NCI-H2227 treated with DMSO at 0.1 percent for 48 hours (cell line): ENCODE measurements at places on chromosomes 12 and 14.

DNA sequence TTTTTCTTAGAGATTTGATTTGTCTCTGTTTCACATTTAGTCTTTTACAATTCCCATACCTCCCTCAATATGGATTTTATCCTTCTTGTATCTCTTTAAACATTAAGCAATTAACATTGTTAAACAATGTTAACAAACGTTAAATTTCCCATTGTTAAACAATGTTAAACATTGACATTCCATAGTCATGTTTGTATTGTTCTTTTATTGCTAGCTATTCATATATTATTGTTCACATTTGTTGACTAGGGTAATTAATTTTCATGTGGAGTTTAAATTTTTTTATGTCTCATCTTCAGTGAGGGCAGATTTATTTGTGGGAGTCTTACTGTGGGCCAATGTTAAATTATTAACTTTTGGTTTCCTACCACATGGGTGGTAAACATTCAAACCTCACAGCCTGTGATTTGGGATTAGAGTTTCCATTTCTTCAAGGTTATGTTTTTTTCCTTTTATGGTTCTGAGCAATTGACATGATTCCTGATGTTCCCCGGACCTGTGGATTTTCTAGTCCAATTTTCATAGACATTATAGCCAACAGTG, 294.3 kb downstream of the ALG10B start:
- DNase-seq, result no peak

GRCh38 chr12:91695964-91696363, 449.7 kb downstream of the BTG1 start:
- DNase-seq, result no peak

- DNase-seq, result peak; percentile 89
Observed at GRCh38 chr14:64303471-64303917, 9.3 kb upstream of the ESR2 start.

- DNase-seq, result peak; percentile 9
Observed at GRCh38 chr14:57352396-57353170, 37.8 kb upstream of the NAA30 start.

DNA sequence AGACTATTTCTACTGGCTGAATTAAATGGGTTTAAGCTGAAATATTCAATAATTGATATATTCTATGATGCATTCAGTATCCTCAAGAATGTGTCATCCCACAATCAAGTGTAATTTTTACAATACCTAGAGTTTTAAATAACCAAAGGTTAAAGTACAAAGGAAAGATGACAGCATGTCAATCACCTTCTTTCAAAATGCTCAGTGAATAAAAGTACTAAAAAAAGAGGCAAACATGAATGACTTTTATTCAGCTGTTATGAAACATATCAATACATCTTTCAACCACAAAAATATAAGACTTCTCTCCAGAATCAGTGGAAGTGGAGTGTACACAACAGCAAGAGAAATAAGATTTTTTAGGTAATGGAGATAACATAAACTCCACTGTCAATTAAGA, 72.0 kb downstream of the NELL2 start:
- no peak for DNase-seq

- no peak for DNase-seq
Observed at GRCh38 chr14:105412771-105413543, 6.7 kb upstream of the MTA1 start.

- peak; percentile 51 for DNase-seq
Observed at GRCh38 chr12:93823616-93824391, 146.6 kb downstream of the CRADD start.

- DNase-seq, result no peak
Observed at GRCh38 chr12:43884683-43885410, 49.0 kb downstream of the TMEM117 start.

- DNase-seq, result no peak
Observed at GRCh38 chr14:89445273-89445973, 28.4 kb upstream of the FOXN3 start.

DNA sequence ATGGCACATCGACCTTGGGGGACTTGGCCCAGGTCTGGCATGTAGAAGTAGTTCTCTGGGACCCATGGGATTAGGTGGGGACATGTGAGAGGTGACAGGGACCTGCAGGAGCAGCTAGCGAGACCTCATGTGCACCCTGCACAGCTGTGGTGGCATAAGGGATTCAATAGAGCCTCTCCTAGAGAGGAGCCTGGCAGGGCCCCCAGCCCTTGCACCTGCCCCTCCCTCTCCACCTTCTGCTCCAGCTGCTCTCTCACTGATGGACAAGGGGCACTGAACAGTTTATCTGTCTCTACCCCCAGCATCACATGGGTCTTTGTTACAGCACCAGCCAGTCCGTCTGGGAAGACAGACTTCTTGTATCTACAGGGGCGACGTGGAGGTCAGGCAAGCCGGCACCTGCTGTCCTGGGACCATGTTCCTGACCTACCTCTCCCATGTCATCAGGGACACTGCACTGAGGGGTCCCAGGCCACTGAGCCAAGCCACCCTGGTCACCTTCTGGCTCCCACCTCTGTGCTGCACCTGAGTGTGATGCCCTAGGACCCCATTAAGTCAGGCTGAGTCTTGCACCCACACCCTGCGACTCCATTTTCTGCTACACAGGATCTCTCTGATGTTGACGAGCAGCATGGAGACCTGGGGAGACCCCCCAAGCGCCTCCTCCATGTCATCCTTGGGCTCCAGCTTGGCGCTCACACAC, 32.6 kb downstream of the DDX11 start:
- no peak for DNase-seq

DNA sequence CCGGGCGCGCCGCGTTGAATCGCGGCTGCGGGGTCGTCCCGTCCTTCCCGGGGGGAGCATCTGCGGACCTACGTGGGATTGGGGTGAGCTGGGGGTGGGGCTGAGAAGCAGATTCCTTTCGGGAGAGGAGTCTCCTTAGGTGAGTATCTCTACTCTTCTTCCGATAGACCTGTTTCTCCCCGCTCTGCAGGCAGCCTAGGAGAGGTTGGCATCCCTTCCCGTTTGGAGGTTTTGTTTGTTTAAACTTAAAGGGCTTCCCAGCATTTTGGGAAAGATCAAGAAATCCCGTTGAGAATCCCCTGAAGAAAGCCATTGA, 411 bp downstream of the TTLL5 start:
- no peak for DNase-seq

- DNase-seq, result no peak
Observed at GRCh38 chr14:103122947-103123633, at the start of gene TNFAIP2. TNFAIP2 (plus strand) TSS chr14:103123461; CDS start chr14:103126458, 2,997 bp downstream.

GRCh38 chr12:42360747-42361403, 34.9 kb downstream of the PPHLN1 start:
- no peak for DNase-seq

DNA sequence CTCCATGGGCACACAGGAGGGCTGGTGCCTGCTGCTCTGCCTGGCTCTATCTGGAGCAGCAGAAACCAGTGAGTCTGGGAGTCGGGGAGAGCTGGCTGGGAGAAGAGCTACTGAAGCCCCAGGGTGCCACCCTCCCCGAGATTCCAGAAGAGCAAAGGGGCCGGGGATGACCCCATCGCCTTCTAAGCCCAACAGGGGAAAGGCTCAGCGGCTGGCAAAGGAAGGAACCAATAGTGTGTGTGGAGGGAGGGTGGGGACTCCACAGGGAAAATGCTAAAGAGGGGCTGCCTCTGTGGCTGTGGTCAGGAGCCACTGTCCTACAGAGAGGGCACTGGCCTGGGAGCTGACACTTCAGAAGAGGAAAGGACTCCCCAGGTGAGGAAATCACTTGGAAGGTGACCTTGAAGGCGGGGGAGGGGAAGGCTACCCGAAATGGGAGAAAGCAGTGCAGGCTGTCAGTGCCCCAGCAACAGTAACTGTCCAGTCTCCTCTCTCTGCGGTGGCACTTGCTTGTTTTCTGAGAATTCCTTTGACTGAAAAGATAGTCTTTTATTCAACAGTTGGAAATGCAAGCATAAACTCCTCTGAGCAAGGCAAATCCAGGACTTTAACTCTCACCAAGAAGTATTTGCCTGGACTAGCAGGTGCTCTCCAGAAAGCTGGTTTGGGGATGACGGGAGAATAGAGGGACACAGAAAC, 552 bp downstream of the TAPBPL start:
- no peak for DNase-seq

DNA sequence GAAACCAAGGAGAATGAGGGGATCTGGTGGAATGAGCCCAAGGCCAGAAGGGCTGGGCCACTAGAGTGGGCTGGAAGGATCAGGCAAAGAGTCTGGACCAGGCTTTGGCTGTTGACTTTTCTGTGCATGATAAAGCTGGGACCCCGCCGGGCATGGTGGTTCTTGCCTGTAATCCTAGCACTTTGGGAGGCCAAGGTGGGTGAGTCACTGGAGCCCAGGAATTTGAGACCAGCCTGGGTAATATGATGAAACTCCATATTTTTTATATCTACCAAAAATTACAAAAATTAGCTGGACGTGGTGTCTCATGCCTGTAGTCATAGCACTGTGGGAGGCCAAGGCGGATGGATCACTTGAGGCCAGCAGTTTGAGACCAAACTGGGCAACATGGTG, 393 bp upstream of the KLHL33 start:
- no peak for DNase-seq

- DNase-seq, result no peak
Observed at GRCh38 chr12:2449586-2449985, 345.2 kb upstream of the FKBP4 start.

DNA sequence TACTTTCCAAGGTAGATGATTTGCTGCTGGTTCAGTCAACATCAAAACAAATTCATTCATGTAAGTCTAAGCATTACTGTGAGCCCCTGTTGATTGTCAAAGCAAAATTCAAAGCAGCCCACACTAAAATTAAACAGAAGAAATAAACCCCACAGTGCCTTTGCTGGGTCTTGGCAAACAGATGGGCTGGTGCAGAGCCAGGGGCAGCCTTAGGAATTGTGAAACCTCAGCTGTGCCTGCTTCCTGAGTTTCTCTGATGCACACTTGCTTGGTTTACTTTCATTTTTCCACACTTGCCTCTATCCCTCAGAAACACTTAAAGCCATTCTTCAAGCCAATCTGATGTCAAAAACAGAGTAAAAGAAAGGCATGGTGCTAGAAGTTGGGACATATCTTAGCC, 6.6 kb upstream of the PLEKHG7 start:
- peak; percentile 59 for DNase-seq

GRCh38 chr12:126404293-126404881, 1339.2 kb downstream of the AACS start:
- no peak for DNase-seq

GRCh38 chr14:92026548-92027190, 13.2 kb downstream of the TRIP11 start:
- no peak for DNase-seq

- no peak for DNase-seq
Observed at GRCh38 chr12:20132818-20133217, 235.5 kb upstream of the PDE3A start.

- no peak for DNase-seq
Observed at GRCh38 chr12:105974738-105975137, 164.0 kb downstream of the NUAK1 start.

DNA sequence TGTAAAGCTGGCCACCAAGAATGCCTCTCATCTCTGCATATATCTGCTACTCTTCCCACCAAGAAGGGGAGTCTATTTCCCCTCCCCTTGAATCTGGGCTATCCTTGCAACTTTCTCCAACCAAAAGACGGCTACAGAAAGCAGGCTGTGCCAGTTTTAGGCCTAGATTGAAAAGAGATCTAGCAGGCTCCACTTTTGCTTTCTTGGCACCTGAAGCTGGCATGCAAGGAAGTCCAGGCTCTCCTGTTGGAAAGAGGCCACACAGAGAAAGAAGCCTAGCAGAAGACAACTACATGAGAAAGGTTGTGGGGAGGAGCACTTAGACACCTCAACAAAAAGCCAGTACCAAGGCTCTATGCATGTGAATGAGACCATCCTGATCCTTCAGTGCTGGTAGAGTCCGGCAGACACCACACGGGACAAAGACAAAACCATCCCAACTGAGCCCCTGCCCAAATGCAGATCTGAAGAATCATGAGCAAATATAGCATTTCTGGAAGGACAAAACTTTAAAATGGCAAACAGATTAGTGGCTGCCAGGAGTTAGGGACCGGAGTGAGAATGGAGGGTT, 68.0 kb downstream of the SPPL3 start:
- no peak for DNase-seq
